ENCODE measurements at places on chromosomes 13 and 19. TPM values are rescaled to one million over a fixed set of nuclear protein-coding genes. Genes with fewer than 3 reads are reported as not detected.

DNA sequence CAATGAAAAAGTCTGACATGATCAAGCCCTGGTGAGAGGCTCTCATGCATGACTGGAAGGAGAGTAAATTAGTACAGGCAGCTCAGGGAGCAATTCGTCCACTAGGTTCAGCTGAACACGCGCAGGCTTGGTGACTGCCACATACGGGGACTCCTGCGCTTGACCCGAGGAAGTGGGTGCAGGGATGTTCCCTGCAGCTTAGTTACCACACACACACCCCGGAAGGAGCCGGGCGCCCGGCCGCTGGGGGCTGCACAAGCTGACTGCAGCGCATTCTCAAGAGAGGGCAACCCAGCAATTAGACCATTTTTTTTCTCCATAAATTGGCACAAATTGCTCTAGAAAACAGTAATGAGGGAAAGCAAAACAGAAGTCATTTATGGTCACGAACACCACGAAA, 23.0 kb upstream of the MIER2 start:
- DNase-seq = peak; percentile 42

Gene ZNRF4
- not detected for total RNA-seq

DNA sequence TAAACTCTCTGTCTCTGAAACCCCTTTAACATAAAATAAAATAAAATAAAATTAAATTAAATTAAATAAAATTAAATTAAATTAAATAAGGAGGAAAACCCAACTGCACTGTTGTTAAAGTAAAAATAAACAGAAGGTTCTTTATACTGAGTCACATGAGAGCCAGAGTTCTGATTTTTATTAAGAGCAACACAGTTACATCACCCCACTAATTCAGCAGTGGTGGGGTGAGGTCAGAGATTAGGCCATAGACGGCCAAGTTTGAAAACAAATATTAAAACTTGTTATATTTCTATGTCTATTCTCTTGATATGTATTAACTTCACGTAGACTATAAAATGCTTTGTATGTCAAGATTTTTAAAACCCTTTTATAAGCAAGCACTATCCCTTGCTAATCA, 59.5 kb downstream of the MYCBP2 start:
- DNase-seq = no peak

Gene IRF2BP1
- 33.2 TPM for total RNA-seq

DNA sequence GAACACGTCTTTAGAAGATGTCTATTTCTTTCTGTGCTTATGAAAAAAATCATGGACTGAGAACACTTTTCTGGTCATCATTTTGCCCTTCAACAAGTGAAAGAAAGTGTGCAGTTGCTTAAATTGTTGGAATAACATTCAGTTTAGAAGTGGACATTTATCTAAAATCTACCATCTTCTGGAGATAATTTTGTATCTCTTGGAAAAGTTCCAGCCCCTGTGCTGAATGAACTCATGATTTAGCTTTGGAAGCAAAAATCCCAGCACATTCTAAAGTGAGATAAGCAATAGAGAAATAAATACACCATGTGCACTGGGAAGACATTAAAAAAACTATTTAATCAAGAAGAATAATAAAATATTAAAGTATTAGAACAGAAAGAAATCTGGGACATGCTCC, 1420.8 kb upstream of the SLC10A2 start:
- no peak for DNase-seq

- no peak for DNase-seq
Observed at GRCh38 chr13:34897220-34897619, 44.9 kb upstream of the NBEA start.

- DNase-seq = no peak
Observed at GRCh38 chr19:38114651-38115050, 109.4 kb downstream of the DPF1 start.

DNA sequence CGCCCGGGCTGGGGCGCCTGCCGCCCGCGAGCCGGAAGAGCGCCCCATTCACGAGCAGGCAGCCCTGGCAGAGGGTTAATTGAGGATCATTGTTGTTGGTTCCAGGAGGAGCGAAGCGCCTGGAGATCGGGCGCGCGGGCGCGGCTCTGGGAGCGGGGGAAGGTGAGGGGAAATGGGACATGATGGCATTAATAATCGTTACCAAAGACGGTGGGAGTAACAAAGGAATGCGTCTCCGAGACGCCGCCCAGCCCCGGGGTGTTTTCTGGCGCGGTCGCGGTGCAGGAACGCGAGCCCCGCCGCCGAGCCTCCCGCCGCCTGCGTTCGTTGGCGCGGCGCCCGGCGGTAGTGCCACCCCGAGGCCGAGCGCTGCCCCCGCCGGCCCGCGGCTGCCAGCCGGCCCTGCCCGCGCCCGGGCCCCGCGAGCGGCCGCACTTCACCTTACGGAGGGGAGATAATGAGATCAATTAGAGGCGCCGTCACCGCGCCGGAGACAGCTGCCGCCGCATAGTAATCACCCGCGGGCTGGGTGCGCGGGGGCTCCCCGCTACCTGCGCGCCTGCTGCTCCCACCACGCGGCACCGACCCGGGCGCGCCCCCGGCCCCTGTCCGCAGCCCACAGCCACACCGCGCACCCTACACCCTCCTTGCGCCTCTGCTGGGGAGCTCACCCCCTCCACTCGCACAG, 2.8 kb downstream of the ZNF536 start:
- DNase-seq = no peak

- DNase-seq = no peak
Observed at GRCh38 chr13:46342538-46342937, 44.5 kb downstream of the RUBCNL start.

DNA sequence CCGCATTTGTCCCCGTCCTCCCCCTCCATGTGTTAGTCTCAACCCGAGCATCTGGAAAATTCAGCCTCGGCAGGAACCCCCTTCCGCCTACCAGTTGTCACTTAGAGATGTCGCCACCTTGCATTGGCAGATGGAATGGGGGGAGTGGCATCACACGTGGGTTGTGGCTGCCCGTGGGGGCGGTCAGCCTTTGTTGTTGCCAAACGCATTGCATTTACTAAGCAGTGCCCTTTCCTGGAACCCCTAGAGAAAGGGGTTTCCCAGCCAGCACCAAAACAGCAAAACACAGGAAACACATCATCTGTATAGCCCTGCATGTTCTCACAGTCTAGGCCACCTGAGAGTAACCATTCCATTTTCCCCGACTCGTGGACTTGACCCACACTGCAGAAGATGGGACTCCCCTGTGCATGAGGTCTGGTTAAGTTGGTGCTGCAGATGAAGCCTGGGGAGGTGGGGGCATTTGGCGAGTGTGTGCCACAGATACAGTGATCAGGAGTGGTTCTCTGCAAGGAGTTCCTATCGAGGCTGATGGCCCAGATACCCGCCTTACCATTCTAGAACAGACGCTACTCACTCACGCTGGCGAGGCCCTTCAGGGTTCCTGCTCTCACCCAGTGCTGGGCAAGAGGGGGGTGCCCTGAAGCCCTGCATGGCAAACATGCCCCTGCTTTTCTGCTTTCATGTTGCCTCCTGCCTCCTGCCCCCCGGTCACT, 38.3 kb downstream of the TMED1 start:
- DNase-seq = no peak

DNA sequence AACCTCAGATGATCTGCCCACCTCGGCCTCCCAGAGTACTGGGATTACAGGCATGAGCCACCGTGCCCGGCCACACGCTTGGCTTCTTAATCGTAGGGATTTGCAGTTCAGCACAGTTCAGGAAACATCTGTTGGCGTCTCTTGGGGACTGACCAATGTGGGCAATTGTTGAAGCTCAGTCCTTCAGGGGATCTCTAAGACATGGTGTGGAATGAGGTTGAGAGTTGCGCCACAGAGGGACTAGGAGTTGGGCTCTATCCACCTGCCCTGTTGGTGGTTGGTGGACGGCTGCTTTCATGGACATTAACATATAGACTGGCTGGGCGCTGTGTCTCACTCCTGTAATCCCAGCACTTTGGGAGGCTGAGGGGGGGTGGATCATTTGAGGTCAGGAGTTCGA, 37.3 kb upstream of the SIN3B start:
- DNase-seq = no peak

- DNase-seq = no peak
Observed at GRCh38 chr19:39254531-39255345, 6.1 kb upstream of the IFNL4 start.

GRCh38 chr13:103009051-103009840, 57.0 kb downstream of the SLC10A2 start:
- DNase-seq = no peak

Gene ZNF224
- total RNA-seq = 10.9 TPM

DNA sequence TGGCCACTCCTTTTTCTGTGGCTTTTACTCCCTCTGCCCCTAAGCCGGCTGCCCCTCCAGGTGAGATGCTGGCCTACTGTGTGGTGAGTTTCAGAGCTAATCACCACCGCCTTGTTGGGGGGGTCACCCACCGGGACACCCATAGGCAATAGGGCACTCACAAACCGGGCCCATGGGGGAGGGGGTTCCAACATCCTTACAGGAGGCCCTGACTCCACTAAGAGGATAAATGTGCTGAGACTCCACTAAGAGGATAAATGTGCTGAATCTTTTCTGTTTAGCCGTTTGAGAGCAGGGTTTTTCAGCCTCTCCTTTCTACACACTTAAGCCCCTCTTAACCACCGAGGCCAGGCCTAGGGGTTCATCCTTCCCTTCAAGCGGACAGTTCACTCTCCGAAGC, 73.7 kb downstream of the SLC15A1 start:
- no peak for DNase-seq

DNA sequence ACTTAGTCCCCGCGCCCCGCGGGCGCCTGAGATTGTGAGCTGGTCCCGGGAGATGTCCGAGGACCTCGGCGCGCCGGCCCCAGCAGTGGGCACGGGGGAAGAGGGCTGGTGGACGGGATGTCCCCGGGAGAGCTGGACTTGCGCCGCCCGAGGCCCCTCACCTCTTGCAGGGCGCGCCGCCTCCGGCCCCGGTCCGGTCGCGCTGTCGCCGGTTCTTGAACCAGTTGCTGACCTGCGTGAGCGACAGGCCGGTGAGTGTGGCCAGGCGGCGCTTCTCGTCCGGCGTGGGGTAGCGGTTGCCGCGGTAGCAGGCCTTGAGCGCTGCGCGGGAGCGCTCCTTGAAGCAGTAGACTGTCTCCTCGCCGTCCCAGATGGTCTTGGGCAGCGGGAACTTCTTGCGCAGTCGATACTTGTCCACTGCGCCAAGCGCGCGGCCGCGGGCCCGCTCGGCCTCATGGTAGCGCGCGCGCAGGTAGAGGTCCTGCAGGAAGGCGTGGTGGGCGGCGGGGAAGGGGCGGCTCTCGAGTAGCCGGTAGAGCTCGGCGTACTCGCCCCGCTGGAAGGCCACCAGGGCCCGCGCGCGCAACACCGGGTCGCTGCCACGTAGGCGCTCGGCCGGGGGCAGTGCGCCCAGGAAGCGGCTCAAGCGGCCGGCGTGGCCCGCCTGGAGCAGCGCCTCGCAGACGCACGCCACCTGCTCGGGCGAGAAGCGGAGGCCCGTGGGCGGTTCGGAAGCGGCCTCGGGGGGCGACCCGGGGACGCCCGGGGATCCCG, 984 bp downstream of the SIX5 start:
- DNase-seq = peak; percentile 86

DNA sequence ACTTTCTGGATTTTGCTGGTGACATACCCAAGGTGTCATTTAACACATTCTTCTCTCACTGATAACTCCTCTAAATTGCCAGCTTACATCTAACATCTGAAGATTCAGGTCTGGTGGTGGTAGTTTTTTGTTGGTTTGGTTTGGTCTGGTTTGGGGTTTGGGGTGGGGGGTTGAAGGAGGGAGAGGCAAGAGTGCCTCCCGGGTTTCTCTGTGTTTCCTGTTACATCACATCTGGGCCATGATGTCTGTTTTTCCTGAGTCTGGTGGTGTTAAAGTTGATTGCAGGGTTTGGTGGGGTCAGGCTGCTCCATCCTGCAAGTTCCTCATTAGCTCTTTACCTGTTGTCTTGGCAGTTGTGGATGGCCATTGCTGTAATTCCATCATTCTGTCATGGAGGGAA, 155.8 kb upstream of the UBL3 start:
- no peak for DNase-seq
